ENCODE measurements at places on chromosomes 16 and 17.
A peak's percentile ranks its signal among the peaks of the same experiment; 100 is the strongest.

DNA sequence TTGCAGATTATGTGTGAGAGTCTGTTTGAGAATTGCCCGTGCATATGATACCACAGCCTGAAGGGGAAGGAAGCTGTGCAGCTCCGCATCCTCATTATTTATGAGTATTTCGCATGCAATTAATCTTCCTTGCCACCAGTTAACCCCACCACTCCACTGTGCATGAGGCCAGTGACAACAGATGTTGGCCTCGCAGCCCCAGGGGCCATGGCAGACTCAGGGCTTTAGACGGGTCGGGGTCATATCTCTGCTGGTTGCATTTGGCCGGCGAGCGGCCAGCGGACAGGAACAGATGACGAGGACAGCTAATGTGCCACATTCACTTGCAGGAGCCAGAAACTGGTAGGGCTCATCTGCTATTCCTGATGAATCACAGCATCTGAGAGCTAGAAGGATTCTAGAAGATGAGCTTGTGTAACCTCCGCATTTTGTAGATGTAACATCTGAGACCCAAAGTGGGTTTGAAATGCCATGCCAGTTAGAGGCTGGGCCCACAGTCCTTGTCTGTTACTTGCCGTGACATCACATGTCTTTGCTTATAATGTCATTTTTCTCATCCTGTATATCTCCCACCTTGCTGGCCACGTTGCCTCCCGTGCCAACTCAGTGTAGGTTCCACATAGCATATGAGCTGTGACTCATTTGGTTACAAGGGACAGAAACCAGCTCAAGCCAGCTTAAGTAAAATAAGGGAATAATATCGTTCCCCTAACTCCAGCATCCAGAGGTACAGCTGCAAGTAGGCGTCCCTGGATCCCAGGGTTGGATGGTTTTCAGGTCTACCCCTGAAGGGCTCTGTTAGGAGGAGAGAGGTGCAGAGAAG lies 137.2 kb downstream of the SNX29 start:
- peak; percentile 44 for DNase-seq

DNA sequence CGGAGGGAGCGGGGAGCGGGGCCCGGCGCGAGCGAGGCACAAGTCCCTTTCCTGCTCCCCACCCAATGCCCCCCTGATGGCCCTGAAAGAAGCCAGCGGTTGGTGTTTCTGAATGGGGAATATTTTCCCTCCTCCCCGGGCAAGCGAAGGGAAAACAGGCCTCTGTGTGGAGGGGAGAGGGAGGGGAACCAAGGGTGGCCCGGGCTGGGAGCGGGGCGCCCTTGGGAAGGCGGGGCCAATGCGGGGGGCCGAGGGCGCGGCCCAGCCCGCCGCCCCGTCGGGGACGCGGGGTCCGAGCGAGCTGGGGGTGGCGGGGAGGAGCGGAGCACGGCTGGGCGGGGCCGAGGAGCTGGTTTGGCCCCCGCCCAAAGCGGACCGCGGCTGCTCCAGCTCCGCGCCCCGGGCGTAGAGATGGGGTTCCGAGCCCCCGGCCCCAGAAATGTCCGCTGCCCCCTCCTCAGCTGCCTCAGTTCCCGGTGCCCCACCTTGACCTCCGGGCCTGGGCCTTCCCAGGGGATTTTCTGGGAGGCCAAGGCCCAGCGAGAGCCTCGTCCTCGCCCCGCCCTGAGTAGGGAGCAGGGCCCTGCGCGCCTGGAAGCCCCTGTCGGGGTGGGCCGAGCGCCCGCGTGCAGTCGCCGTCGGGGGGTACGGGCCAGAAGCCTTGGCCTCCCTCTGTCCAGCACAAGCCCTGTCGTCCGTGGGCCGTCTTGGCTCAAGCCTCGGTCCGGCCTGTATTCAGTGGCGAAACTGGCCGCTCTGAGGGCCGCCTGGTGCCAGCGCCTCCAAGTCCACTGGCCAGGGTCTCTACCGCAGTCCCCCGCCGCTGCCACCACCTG lies 3.9 kb upstream of the HEXIM1 start:
- DNase-seq, result no peak

DNA sequence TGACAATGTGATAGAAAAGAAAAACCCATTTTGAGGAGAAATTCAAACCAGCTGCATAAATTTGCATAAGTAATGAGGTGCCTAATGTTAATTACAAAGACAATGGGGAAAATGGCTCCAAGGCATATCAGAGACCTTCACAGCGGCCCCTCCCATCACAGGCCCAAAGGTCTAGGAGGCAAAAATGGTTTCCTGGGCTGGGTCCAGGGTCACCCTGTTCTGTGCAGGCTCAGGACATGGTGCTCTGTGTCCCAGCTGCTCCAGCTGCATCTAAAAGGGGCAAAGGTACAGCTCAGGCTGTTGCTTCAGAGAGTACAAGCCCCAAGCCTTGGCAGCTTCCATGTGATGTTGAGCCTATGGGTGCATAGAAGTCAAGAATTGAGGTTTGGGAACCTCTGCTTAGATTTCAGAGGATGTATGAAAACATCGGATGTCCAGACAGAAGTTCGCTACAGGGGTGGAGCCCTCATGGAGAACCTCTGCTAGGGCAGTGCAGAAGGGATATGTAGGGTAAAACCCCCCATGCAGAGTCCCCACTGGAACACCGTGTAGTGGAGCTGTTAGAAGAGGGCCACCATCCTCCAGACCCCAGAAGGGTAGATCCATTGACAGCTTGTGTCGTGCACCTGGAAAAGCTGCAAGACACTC lies 40.6 kb downstream of the IKZF3 start:
- no peak for DNase-seq

- DNase-seq, result no peak
Measured at GRCh38 chr17:59769887-59770286, 62.4 kb downstream of the VMP1 start.

DNA sequence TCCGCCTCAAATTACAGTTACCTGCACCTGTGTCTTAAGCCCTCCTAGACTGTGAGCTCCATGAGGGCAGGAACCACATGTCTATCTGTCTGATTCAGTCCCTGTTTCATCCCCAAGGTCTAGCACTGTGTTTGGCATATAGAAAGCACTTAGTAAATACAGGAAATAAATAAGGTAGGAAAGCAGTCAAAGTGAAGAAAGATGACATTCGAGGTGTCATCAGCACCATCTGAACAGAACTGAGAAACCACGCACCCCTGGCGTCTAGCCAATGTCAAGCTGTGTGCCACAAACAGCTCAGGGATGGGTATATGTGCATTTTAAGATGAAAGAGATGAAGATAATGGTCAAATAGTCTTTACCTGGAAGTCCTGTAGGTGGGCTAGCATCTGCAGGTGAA lies 79.6 kb upstream of the ATP2A3 start:
- no peak for DNase-seq

GRCh38 chr17:18027280-18027679 lies 11.7 kb downstream of the ATPAF2 start:
- DNase-seq, result no peak

DNA sequence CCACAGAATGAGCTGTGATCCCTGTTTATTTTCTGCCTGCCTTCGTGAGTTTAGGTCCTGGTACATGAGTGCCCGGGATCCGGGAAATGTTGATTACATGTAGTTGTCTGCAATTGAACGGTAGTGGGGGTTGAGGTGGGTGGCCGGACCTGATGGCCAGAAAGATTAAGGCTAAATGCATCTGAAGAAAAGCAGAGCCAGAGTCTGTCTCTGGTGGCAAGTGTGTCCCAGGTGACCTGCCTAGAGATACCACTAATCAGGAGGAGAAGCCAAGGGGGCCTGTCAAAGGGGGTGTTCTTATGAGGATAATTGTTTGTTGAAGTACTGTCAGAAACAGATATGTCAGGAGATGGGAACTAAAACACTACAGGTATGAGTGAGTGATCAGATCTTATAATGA lies 154.0 kb upstream of the ASIC2 start:
- DNase-seq, result peak; percentile 30

GRCh38 chr16:1026057-1026783 lies 44.6 kb downstream of the SOX8 start:
- no peak for DNase-seq

GRCh38 chr16:22618842-22619241 lies 108.2 kb downstream of the NPIPB5 start:
- DNase-seq, result no peak

- DNase-seq, result no peak
Measured at GRCh38 chr16:67685388-67686112, 18.9 kb downstream of the C16orf86 start.

DNA sequence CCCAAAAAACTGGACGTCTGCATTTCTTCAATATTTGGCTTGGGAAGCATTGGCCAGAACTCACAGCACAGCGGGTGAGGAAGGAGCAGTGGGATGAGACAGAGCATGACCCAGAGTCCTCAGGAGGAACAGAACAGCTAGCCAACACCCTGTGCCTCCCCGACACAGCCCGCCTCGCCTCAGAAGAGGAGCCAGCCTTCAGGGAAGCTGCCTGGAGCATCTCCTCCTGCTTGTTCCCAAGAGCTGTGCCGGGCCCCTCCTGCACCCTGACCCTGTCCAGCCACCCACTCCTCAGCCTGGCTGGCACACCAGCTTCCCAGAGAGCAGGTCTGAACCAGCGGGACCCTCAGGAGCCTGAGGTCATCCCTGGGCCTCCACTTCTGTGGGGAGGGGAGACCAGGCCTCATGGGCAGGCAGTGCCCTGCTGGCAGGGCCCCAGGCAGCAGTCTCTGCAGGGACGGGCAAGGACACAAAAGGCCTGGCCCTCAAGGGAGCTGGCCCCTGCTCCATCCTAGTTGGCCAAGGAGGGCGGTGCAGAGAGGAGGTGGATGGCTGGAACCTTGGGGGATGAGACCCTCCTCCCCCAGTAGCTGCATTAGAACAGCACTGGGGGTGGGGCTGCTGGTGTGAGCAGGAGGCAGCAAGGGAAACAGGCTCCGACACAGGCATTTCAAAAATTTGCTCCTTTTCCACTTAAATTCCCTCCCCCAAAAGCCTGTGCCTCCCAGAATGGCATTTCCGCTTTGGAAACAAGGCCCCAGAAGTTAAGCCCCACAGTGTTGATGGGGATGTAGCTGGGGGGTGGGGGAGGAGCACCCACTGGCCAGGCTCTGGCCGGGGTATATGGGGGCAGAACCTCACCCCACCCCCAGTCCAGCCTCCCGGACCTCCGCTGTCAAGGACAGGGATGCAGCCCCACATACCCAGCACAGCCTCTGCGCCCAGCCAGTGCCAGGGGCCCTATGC lies 1.8 kb upstream of the BCAR1 start:
- DNase-seq, result no peak

GRCh38 chr17:62178579-62178978 lies 113.5 kb upstream of the MED13 start:
- DNase-seq, result no peak

GRCh38 chr17:32141258-32141657 lies 1.0 kb upstream of the RHOT1 start:
- DNase-seq, result no peak

DNA sequence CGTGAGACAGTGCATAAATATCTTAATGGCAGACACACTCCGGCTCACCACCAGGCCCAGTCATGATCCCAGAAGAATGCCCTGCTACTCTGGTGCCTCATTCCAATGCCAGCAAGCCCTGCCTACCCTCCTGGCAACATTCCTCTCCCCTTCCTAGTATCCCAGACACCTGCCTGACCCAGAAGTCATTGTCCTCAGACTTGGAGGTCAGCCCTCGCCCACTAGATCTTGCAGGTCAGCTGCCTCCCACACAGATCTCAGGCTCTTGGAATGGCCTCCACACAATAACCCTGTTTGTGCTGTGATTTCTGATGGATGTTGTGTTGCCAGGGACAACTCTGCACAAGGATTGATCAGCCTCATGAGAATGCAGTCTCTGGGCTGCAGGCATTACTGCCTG lies 1.8 kb upstream of the TEX2 start:
- DNase-seq, result no peak

- no peak for DNase-seq
Measured at GRCh38 chr16:693766-694165, 3.6 kb upstream of the WDR24 start.

DNA sequence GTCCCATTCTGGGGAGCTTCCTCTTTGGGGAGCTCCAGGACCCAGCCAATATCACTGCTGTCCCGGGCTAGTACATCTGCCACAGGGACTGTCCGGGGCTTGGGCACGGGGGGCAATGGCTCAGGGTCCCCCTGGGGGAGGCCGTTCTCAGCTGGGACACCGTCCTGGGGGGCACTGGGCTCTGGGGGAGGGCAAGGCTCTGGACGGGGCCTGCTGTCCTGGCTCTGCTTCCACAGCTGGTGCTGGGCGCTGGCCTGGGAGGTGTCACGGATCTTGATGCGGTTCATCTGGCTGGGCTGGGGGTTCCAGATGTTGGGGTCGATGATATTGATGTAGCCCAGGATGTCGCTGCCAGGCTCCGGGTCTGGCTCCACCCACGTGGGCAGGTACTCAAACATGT lies 26.1 kb downstream of the SLC5A10 start:
- DNase-seq, result no peak

DNA sequence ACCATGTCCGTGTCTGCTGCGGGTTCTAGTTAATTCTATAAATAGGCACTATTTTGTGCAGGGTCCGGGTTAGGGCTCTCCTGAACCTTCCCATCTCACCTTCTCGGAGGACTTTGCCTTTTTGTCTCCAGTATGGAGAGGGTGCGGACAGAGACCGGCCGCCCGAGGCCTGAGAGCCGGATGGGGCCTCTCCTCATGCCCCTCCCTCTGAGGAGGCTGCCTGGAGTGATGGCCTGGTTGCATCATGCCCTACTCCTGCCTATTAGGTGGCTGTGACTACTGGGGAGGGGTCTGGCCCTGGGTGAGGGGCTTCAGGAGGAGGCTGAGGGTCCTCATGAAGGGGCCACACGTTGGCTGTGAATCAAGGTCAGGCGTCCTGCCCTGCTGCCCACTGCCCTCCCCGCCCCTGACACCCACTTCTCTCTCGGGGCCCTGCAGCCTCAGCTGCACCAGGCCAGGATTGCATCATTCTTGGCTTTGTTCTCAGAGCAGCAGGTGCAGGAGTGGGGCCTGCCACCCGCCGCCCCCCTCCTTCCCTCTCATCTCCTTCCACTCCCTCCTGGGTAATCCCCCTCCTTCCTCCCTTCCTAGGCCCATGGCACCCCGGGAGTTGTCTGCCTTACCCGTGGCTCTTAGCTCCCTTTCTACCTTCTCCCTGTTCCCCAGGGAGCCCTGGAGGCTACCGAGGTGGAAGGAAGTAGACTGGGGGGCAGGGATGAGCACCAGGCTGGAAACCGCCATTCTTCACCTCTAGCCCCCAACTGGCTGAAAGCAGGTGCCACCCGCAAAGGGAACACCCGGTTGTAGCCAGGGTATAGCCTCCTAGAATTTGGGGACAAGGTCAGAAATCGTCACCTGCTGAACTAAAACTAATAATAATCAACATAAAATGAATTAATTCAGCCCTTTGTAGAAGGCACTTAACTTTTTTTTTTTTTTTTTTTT lies 12.7 kb upstream of the ARHGAP23 start:
- DNase-seq, result peak; percentile 91

- no peak for DNase-seq
Measured at GRCh38 chr17:15965528-15965927, 20.6 kb downstream of the ADORA2B start.

- DNase-seq, result peak; percentile 14
Measured at GRCh38 chr16:67613808-67614207, 31.1 kb upstream of the CARMIL2 start.

DNA sequence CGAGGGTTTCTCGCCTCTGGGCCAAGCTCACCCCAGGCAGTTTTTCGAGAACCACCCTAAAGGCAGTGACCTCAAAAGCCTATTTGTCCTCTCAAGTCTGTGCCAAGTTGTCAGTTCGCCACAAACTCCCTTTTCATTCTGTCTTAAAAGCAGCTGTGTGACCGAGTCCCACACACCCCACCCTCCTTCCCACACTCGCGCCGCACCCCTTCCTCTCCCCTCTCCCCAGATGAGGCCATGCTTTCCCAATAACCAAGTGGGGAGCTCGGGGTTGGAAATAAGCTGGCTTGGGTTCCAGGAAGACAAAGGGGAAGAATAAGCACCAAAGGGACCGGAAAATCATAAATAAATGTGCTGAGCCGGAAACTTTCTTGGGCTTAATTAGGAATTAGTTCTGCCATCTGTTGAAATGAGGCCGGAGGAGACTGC lies 36.7 kb downstream of the GRIN2C start:
- DNase-seq, result peak; percentile 78

- DNase-seq, result no peak
Measured at GRCh38 chr17:70888324-70888723, 719.0 kb downstream of the KCNJ2 start.
